ENCODE measurements at places on chromosomes 7 and 10.

DNA sequence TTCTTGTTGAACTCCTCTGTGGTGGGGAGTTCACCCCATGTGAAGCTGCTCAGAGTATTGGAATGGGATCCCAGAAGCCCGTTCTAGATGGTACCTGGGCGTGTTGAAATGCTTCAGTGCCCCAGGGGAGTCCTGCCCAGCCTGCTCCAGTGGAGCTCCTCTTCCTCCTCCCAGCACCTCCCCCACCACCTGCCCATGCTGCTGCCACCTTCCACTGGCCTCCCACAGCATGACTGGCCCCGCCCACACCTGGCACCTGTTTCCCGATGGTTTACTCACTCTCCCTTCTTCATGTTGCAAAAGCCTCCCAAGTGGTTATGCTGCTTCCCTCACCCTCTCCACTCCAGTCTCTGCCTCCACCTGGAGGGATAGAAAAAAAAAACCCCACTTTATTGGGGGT lies 32.2 kb upstream of the PCBD1 start:
- no peak for DNase-seq

GRCh38 chr7:111825046-111825445 lies 262.8 kb upstream of the IMMP2L start:
- DNase-seq = no peak

DNA sequence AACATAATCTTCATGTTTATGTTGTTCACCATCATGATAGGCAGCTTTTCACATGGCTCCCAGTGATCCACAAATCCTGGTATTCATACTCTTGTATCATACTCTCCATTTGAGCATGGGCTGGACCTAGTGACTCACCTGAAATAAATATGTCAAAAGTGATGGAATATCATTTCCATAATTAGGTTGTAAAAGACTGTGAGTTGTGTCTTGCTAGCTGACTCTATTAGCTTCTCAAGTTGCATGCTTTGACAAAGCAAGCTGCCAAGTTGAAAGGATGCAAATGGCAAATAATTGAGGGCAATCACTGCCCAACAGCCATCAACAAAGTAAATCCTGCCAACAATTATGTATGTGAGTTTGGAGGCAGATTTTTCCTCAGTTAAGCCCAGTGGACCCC lies 300.4 kb downstream of the AHR start:
- DNase-seq = no peak

GRCh38 chr7:34220506-34221185 lies 315.3 kb downstream of the BMPER start:
- no peak for DNase-seq

DNA sequence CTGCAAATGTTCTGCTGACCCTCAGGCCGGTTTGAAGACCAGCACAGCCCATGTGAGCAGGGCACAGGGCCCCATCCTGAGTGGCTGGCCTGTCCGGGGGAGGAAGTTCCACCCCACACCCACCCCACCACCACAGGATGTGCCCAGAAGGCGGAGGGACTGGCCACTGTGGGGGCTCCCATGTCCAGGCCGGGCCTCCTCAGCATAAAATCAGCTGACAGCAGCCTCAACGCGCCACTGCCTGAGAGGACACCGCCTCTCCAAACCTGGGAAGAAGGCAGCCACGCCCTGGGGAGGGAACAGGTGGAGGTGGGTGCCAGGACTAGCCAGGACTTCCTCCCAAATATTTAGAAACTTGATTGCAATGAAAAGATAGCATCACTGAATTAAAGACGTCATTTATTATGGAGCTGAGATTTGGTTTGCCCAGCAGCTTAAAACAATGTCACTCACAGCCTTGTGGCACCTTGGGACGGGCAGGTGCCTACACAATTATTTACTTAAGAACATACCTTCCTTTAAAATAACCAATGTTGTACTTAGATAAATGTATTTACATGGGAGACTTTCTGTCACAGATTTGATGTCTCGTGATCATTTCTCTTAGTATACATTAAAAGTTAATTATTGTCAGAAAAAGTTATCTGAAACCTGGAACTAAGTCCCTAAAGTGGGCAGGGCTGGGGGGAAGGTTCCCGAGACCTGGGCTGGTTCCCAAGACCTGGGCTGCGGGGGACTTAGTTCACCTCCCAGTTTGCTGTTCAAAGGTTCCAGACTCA lies 27.3 kb upstream of the FAM20C start:
- no peak for DNase-seq

DNA sequence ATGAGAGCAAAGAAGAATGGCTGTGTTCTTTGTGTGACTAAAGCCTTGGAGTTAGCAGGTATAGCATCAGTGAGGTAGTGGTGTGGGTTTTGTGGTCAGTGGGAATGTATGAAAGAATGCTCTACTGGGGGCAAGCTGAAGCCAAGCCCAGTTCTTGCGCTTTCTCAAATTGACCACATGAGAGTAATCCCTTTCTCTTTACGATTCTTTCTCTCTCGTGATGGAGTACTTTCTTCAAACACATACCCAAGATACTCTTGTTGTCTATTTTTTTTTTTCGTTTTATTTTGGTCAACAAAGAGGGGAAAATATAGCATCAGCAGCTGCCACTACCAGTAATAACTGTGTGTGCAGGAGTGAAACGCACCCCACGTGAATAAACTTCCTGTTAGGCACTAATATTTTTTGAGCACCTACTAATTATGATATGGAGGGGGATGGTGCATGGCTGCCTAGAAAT lies 8.4 kb upstream of the PANK1 start:
- no peak for DNase-seq

DNA sequence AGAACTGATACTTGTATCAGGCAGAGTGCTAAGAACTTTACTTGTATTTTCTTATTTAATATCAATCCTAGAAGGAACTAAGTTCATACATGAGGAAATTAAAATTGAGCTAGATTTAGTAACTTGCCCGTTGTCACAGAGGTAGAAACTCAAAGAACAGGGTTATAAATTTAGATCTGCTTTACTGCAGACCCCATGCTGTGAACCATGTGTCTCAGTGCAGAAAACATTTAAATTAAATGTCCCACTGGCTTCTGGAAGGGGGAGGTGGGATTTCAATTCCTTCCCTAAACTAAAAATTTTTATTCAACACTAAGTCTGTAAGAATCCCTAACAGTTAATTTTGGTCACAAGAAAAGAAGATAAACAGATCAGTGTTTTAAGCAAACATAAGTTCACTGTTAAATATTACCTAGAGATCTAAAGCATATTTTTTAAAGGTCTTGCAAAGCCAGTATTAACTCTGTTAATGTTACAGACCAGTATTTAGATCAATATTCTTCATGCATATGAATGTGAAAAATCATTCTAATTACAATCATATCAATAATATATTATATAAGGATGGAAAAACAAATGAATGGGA lies 23.1 kb downstream of the WASL start:
- no peak for DNase-seq

DNA sequence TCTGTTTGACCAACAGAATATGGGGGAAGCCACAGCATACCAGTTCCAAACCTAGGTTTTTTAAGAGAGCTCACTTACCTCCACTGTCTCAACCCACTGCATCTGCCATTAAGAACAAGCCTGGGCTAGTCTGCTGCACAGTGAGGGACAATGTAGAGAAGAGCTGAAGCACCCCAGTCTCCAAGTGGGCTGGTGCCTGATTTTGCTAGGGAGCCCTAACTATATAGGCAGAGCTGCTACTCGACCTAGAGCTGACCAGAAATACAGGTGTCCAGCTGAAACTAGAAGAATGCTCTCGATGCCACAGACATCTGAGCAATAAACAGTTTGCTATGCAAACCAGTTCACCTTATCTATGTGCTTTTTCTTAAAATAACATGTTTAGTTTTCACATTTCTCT lies 106.9 kb upstream of the BET1 start:
- DNase-seq = no peak

DNA sequence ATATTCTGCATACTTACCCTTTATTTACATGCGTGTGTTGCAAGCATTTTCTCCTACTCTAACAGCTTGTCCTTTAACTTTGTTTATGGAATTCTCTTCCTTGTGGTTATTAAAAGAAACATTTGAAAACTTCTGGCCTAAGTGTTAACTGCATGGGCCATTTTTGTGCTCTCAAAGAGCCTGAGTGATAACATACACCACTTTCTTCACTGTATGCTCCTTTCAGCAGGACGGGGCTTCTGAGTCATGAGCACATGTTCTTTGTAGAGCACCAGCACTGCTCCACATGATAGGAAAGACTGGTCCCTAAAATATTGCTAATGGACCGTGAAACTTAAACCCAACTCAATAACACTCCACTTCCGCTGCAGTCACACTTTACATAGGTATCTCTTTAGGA lies 1093.6 kb upstream of the GHITM start:
- DNase-seq = no peak

- no peak for DNase-seq
Observed at GRCh38 chr7:46484906-46485305, 563.8 kb upstream of the IGFBP3 start.

- no peak for DNase-seq
Observed at GRCh38 chr10:130416334-130417150, 280.4 kb downstream of the GLRX3 start.

- no peak for DNase-seq
Observed at GRCh38 chr7:16916105-16916639, 34.4 kb upstream of the AGR3 start.

DNA sequence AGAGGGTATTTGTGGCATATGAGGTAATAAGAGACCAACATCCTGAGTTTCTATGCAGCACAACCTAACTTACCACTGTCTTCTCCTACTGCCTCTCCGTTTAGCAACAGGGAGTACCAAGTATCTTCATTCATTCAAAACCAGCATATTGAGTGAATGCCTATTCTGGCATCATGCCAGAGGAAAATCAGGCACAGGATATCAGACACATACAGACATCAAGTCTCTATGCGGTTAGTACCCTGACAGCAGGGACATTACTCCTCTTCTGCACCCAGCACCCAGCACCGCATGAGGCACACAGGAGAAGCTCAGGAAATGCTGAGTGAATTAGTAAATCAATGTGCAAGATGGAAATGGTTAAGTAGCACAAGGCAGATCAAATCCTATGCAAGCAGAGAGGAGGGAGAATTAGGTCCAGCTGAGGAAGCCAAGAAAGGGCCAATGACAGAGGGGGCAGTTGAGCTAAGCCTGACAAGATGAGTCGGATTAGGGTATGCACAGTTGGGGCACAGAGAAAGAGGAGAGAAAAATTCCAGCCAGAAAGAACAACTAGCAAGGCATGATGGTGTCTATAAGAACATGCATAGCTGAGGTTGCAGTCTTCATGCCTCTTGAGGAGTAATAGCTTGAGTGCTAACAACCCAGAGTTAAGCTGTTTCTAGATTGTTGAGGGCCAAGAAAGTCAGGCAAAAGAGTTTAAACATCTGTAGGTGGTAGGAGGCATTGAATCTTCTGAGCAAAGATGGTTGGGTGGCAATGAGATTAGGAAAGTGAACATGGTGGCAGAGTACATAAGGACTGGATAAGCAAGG lies 146.0 kb downstream of the PLXNA4 start:
- no peak for DNase-seq

GRCh38 chr7:26562841-26563240 lies 271.2 kb downstream of the SNX10 start:
- DNase-seq = no peak

- no peak for DNase-seq
Observed at GRCh38 chr7:30980194-30980593, 16.4 kb downstream of the GHRHR start.

DNA sequence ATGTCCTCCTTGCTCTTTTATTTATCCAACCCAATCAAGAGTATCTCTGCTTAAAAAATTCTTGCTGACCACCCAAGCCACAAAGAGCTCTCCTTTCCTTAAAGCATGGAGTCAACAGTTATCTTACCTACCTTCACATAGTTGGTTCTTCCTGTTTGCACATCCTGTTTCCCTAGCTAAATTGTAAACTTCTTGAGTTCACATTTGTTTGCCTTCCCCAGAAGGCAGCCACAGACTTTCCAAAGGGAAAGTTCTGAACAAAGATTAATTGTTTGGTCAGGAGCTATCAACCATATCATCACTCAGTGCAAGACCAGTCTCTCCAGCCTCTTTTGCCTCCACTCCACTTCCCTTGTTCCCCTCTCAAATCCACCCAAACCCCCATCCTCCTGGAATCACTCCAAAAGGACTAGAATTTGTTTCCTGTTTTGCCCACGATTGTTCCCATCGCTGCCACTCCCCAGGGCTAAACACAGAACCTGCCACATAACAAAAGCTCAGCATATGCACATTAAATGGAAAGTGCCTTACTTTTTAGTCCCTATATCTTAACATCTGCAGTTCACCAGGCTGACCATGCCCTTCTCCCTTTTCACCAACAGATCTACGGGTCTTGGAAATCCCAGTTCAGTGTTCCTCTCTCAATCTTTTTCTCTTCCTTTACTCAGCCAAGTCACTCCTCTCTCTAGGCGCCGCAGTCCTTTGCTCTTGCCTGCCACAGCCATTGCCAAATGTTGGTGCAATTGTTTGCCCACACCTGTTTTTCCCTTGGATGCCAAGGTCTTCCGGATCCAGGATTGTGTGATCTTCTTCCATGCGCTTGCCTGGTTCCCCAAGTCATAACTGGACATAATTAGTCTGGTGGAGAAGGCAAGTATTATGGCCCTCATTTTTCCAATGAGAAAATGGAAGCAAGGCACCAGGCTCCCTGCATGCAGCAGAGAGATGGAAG lies 265.5 kb downstream of the KCNMA1 start:
- DNase-seq = no peak

GRCh38 chr7:151665368-151665767 lies 145.7 kb upstream of the RHEB start:
- DNase-seq = no peak

- DNase-seq = no peak
Observed at GRCh38 chr7:156347132-156347531, 293.4 kb upstream of the RNF32 start.

DNA sequence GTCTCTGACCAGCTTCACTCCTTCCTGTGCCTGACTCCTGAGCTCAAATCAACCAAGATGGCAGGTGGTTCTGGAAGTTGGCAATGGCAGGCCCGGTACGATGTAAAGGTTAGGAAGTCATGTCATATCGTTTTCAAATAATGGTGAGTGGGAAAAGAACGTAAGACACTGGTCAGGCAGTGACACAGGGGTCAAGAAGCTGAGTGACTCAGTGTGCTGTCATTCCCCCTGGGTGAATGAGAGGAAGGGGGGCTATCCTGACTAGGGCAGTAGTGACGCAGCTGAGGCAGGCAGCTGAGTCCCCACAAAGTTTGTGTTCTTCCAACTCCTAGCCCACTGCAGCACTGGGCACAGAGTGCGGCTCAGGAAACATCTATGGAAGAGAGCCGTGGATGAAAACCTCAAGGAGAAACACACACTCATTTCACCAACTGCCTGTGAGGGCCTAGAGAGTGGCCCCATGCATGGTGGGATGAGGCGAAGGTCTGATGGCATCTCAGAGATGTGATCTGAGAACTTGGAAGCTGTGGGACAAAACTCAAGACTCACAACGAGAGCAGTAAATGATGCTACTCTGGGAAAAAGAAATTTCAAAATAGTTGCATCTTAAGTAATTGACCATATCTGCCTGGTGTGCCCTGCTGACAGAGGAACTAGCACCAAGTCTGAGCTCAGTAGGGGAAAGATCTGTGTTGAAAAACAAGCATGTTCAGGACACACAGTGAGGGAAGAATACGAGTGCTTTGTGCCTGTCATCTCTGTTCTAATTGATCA lies 23.2 kb downstream of the CREB3L2 start:
- no peak for DNase-seq

DNA sequence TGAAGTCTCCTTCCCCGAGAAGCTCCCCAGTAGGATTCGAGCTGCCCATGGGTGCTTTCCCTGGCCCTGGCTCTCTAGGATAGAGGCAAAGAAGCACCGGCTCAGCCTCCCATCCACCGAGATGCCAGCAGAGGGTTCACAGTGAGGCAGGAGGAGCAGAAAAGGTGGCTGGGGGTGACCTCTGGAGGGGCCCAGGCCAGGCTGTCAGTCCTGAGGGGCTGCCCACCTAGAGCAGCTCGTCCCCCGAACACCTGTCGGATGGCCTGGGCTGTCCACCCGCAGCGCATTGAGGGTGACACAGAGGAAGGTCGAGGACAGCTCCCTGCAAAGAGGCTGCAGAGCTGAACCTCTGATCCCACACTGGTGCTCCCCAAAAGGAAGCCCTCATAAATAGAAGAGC lies 167.2 kb upstream of the PPP2R2D start:
- DNase-seq = no peak

Measured in CD4-positive, alpha-beta T cell treated with Interferon alpha-2 for 1 hour (primary cell).